ENCODE measurements at places on chromosomes 2 and 18. TPM values are rescaled to one million over a fixed set of nuclear protein-coding genes. Genes with fewer than 3 reads are reported as not detected.
A peak's percentile ranks its signal among the peaks of the same experiment; 100 is the strongest.

- peaks cover 12% of the 10 kb centered on the region for H3K4me1 ChIP-seq
- no peaks in the 10 kb centered on the region for H3K27me3 ChIP-seq
- H3K36me3 ChIP-seq, result no peaks in the 10 kb centered on the region
- no peak overlapping the region for H3K4me3 ChIP-seq
Observed at GRCh38 chr2:28745876-28746275, 5.8 kb upstream of the PPP1CB start.

DNA sequence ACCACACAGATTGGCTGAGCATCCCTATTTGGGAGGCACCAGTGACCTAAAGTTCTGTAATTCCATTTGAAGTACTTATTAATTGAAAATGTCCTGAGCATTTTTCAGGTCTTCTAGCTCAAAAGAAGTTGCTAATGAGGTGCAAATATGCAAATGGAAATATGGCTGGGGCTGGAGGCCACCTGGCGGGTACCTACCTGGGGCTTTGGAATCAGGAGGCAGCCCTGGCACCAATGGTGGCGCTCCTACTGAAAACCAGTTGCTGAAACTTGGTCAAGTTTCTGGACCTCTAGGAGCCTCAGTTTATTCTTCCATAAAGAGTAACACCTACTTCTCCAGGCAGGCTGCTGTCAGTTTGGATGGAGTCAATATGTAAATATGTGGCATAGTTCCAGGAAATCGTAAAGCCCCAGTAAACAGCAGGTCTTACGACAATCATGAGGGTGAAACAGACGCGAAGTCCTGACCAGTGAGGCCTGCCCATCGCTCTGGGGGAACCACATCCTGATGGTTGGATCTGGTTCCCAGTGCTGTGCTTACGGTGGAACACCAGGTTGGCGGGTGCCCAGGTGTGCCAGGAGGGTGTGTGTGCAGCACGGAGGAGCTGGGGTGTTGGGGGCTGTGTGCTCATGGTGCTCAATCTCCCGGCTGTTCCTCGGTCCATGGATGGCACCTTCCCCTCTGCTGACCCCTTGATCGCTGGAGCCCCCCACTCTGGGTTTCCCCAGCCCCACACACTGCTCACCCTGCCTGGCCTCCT, 186.1 kb downstream of the TWIST2 start:
- no peak overlapping the region for H3K27ac ChIP-seq
- peaks cover 24% of the 10 kb centered on the region for H3K27me3 ChIP-seq
- no peaks in the 10 kb centered on the region for H3K4me1 ChIP-seq
- DNase-seq, result no peak
- H3K4me3 ChIP-seq, result no peak overlapping the region
- no peaks in the 10 kb centered on the region for H3K36me3 ChIP-seq

Gene CFAP65
- not detected for total RNA-seq

DNA sequence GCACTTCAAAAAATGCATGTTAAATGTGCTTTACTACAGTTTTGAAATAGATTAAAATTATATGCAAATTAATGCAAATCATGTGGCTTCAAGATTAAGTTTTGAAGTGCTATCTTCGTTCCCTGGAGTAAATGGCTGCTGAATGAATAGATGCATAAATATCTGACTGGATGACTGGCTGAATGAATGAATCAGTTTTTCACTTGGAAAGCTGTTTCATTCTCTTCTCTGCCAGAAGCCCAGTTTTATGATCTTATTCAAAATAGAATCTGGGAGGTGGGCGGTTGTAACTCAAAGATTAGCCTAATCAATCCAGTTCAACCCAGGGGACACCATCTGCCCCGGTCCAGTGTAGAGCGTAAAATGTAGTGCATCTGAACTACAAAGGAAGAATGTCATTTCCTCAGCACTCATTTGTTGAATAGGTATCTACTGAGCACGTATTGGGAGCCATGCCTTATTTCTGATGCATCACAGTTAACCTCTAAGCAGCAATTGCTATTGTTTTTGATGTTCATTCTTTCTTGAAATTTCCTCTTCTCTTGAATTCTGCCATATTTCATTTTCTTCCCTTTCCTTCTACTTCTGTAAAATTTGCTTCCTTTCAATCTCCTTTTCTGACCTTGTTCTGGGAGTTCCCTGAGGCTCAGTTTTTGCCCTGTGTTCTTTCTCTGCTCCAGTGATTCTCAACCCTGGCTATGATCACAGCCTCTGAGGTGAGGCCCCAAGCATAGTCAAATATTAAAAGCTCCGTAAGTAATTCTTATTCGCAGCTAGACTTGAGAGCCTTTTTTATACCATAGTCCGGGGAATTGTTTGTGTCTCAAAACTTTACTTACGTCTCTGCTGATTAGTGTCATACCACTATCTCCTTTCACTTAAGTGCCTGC, 282.7 kb downstream of the PARD3B start:
- H3K27ac ChIP-seq, result no peak overlapping the region
- H3K27me3 ChIP-seq, result no peaks in the 10 kb centered on the region
- H3K4me1 ChIP-seq, result peaks cover 11% of the 10 kb centered on the region
- no peak overlapping the region for H3K4me3 ChIP-seq
- DNase-seq, result no peak

GRCh38 chr2:239688122-239688681, 287.4 kb upstream of the HDAC4 start:
- no peak for DNase-seq
- no peak overlapping the region for H3K27ac ChIP-seq
- no peaks in the 10 kb centered on the region for H3K36me3 ChIP-seq
- H3K27me3 ChIP-seq, result peaks cover 9% of the 10 kb centered on the region

Gene ALK
- total RNA-seq, result not detected

Gene CRYGB
- total RNA-seq, result not detected

- H3K27ac ChIP-seq, result no peak overlapping the region
- no peak for DNase-seq
- peaks cover 4% of the 10 kb centered on the region for H3K4me1 ChIP-seq
- no peaks in the 10 kb centered on the region for H3K36me3 ChIP-seq
- no peak overlapping the region for H3K4me3 ChIP-seq
- peaks cover 2% of the 10 kb centered on the region for H3K27me3 ChIP-seq
Observed at GRCh38 chr2:127076924-127077323, 30.0 kb downstream of the BIN1 start.

DNA sequence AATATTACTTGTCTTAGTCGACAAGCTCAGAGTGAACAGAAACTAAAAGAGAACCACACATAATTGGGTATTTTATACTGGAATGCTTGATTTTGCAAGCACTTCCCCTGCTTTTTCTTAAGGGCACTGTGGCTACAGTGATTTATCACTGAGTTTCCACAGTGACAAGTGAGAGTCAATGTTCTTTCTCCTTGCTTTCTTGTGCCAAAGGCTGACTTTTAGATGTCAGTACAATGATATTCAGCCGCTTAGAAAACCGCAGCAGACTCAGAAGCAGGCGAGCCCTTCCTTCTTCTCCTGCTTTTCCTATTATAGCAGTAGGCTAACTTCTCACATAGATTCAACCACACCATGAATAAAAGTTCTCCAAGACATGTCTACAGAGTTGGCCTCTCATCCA, 1603.6 kb upstream of the NXPH2 start:
- H3K36me3 ChIP-seq, result no peaks in the 10 kb centered on the region
- no peaks in the 10 kb centered on the region for H3K27me3 ChIP-seq
- no peaks in the 10 kb centered on the region for H3K4me1 ChIP-seq
- H3K27ac ChIP-seq, result no peak overlapping the region

DNA sequence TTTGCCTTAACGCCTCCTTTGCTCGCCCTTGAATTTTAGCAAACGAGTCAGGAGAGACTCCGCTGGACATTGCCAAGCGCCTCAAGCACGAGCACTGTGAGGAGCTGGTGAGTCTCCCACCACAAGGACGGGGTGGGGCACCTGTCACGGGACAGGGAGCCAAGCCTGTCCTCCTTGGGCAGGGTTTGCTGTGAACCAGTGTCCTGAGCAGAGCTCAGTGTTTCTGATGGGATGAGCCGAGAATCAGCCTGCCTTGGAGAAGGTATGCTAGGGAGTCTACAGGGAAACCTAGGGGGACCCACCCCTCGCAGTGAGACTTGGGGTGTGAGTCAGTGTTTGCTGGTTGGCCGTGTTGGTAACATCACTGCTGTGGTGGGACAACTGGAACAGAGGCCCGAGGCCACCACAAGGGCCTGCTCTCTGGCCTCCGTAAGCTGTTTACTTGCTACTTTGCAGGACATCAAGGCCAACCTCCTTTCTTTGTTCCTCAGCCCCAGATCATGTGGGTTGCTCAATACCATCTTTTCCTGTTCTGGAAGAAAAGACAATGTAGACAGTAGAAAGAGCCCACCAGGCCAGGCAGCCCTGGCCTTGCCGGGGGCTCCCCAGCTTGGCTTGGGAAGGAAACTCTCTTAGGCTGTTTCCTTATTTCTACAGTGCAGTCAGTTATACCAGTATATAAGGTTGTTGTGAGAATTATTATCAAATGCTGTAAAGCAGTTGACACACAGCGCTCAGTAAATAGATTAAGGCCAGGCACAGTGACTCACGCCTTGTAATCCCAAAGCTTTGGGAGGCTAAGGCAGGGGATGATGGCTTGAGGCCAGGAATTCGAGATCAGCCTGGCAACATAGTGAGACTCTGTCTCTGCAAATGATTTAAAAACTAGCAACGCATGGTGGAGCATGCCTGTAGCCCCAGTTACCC, 42.4 kb downstream of the ITGB1BP1 start:
- H3K36me3 ChIP-seq, result peaks cover 43% of the 10 kb centered on the region
- H3K27ac ChIP-seq, result peak overlapping the region; percentile 96
- DNase-seq, result peak; percentile 88

- peaks cover 27% of the 10 kb centered on the region for H3K4me1 ChIP-seq
- H3K27me3 ChIP-seq, result peaks cover 29% of the 10 kb centered on the region
- H3K36me3 ChIP-seq, result no peaks in the 10 kb centered on the region
- DNase-seq, result no peak
Observed at GRCh38 chr2:29014331-29014730, 33.2 kb downstream of the TOGARAM2 start.

Gene FSHR
- total RNA-seq, result not detected

Gene CRYGD
- total RNA-seq, result not detected

Gene INHBB
- 0.47 TPM for total RNA-seq

DNA sequence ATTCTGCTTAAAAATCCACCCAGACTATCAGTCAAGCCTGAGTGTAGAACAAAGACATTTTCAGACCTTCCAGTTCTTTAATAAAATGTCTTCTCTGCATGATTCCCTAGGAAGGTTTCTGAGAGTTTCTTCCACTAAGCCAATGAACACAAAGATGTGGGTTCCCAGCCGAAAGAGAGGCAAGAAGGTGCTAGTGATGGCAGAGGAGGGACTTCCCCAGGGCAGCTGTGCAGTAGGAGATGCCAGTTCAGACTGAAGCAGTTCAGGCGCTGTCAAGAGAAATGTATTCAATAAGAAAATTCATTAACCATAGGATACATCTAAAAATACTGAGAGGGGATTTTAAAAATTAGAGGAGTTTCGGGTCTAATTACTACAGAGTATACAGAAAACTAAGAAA, 83.3 kb downstream of the RND3 start:
- peak overlapping the region; percentile 88 for H3K4me3 ChIP-seq
- H3K36me3 ChIP-seq, result no peaks in the 10 kb centered on the region
- H3K27me3 ChIP-seq, result no peaks in the 10 kb centered on the region
- no peak overlapping the region for H3K27ac ChIP-seq

- peak overlapping the region; percentile 50 for H3K4me3 ChIP-seq
- H3K27me3 ChIP-seq, result no peaks in the 10 kb centered on the region
- H3K36me3 ChIP-seq, result no peaks in the 10 kb centered on the region
- peak overlapping the region; percentile 96 for H3K27ac ChIP-seq
- H3K4me1 ChIP-seq, result peaks cover 54% of the 10 kb centered on the region
Observed at GRCh38 chr2:191612496-191612895, 65.4 kb upstream of the NABP1 start.

DNA sequence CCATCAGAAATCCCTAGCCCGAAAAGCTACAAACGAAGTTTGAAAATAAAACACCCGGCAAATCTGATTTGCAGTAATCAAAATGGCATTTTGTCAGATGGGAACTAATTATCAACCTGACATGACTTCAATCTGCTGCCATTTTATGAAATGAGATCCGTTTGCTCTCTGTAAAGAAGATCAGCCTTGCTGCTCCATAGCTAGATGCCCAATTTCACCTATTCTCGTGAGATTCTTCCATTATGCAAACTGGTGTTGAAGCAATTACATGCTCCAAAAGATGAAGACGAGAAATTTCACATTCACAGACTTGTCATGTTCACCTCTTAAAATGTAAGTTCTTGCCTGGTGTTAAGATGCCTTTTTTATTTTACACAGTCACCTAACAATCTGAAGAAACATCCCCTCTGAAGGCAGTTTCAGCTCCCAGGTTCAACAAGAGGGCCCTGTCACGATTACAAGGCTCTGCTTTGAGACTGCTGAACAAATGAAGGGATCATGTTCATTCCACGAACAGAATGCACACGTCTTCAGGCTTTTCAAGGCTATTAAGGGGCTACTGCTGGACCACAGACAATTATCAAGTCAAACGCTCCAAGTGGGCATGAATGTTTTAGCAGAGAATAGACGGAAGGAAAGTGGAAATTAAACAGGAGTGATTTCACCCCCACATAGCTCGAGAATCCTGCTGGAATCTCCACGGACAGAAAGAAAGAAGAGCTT, 172.6 kb upstream of the PID1 start:
- H3K36me3 ChIP-seq, result no peaks in the 10 kb centered on the region
- H3K4me3 ChIP-seq, result no peak overlapping the region
- peaks cover 5% of the 10 kb centered on the region for H3K27me3 ChIP-seq
- H3K4me1 ChIP-seq, result peaks cover 36% of the 10 kb centered on the region
- DNase-seq, result no peak
- H3K27ac ChIP-seq, result peak overlapping the region; percentile 68

GRCh38 chr2:217622205-217623060, 380.4 kb downstream of the TNS1 start:
- H3K4me3 ChIP-seq, result no peak overlapping the region
- no peaks in the 10 kb centered on the region for H3K36me3 ChIP-seq
- no peak overlapping the region for H3K27ac ChIP-seq
- H3K4me1 ChIP-seq, result peaks cover 21% of the 10 kb centered on the region
- DNase-seq, result peak; percentile 3

- H3K36me3 ChIP-seq, result no peaks in the 10 kb centered on the region
- peaks cover 17% of the 10 kb centered on the region for H3K27me3 ChIP-seq
Observed at GRCh38 chr18:37242091-37242490, 323.5 kb downstream of the CELF4 start.

Gene HOXD1
- not detected for total RNA-seq

- peaks cover 13% of the 10 kb centered on the region for H3K27me3 ChIP-seq
- H3K36me3 ChIP-seq, result no peaks in the 10 kb centered on the region
- peak; percentile 50 for DNase-seq
- no peak overlapping the region for H3K4me3 ChIP-seq
- no peak overlapping the region for H3K27ac ChIP-seq
Observed at GRCh38 chr2:121076885-121077549, 208.0 kb downstream of the TFCP2L1 start.

- H3K27me3 ChIP-seq, result peaks cover 4% of the 10 kb centered on the region
- no peak overlapping the region for H3K4me3 ChIP-seq
- H3K4me1 ChIP-seq, result peaks cover 61% of the 10 kb centered on the region
- H3K27ac ChIP-seq, result peak overlapping the region; percentile 100
- no peak for DNase-seq
Observed at GRCh38 chr2:42925742-42926433, 133.5 kb upstream of the HAAO start.
